Renal cortical epithelial cell (primary cell): ENCODE measurements at places on chromosomes 3 and 15. TPM values are rescaled to one million over a fixed set of nuclear protein-coding genes. Genes with fewer than 3 reads are reported as not detected.

- no peak for DNase-seq
Measured at GRCh38 chr15:58877999-58878825, 55.3 kb downstream of the SLTM start.

DNA sequence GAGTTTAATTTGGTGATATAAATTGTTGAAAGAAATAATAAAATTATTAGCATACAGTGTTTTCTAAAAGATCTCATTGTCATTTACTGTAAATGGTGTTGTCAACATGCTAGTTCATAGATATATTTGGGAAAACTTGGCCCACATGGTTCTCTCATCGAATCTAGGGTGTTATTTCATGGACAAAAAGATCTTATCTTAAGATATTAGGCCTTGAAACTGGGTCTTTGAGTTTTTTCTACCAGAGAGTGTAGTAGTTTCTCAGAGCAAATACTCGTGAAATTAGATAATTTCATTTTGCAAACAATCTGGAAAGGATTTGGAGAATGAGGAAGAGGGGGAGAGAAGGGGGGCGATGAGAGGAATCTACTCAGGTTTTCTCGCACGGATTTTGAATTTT lies 107.9 kb downstream of the MEIS2 start:
- DNase-seq, result no peak

DNA sequence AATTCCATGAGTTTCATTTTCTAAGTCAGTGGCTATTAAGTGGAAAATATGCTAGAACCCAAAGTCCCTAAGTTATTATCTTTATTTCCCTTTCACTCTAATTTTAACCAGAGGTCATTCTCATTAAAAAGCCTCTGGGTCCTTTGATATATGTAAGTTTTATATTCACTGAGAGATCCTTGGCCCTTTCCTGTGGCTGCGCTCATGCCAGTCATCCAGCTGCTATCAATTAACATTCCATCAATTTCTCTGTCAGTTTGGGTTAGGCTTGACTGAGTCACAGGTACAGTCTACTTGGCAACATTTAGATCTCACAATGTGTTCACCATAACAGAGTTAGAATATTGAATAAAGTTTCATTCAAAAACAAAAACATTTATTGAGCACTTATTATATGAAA lies 58.0 kb upstream of the FBN1 start:
- DNase-seq, result peak; percentile 47

GRCh38 chr3:98223907-98224672 lies 40.0 kb upstream of the OR5H6 start:
- no peak for DNase-seq

GRCh38 chr3:186172353-186172752 lies 63.5 kb upstream of the ETV5 start:
- DNase-seq, result no peak

- no peak for DNase-seq
Measured at GRCh38 chr3:74139648-74140047, 474.8 kb downstream of the CNTN3 start.

GRCh38 chr15:76866716-76867321 lies 38.3 kb downstream of the SCAPER start:
- DNase-seq, result peak; percentile 44

The ZBED2 gene
- total RNA-seq, result 13.5 and 15.2 TPM in 2 replicates

The FOXL2 gene
- total RNA-seq, result 0.35 and 1.8 TPM in 2 replicates

The WWTR1 gene
- total RNA-seq, result 187 and 209 TPM in 2 replicates
